ENCODE measurements at places on chromosomes 11 and 22.
A peak's percentile ranks its signal among the peaks of the same experiment; 100 is the strongest.

DNA sequence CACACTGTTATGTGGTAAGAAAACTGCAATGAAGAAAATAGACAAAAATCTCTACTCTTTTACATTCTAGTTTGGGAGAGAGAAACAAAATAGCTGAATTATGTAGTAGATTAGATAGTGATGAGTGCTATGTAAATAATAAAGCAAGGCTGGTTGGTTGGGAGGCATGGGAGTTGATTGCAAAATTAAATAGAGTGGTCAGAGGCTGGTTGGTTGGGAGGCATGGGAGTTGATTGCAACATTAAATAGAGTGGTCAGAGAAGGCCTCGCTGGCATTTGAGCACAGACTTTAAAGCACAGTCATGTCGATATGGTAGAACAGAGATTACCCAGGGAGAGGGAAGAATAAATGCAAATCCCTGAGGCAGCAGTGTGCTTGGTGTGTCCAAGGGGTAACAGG is 22.4 kb downstream of the SIK2 start:
- no peak for DNase-seq

GRCh38 chr22:40951795-40952605 is 822 bp downstream of the RBX1 start:
- DNase-seq = peak; percentile 13

- DNase-seq = peak; percentile 48
Measured at GRCh38 chr11:15849257-15849656, 507.1 kb downstream of the SOX6 start.

DNA sequence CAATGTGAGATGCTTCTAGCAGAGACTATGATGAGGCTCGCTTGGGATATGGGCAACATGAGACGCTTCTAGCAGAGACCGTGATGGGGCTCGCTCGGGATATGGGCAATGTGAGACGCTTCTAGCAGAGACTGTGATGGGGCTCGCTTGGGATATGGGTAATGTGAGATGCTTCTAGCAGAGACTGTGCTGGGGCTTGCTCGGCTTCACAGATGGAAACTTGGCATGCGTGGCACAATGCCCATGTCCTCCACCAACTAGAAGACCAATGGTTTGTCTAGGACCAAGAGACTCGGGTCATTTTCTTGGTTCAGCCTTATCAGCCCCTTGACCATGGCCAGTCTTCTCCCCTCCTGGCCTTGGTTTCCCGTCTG is 7.1 kb downstream of the MYEOV start:
- DNase-seq = no peak

DNA sequence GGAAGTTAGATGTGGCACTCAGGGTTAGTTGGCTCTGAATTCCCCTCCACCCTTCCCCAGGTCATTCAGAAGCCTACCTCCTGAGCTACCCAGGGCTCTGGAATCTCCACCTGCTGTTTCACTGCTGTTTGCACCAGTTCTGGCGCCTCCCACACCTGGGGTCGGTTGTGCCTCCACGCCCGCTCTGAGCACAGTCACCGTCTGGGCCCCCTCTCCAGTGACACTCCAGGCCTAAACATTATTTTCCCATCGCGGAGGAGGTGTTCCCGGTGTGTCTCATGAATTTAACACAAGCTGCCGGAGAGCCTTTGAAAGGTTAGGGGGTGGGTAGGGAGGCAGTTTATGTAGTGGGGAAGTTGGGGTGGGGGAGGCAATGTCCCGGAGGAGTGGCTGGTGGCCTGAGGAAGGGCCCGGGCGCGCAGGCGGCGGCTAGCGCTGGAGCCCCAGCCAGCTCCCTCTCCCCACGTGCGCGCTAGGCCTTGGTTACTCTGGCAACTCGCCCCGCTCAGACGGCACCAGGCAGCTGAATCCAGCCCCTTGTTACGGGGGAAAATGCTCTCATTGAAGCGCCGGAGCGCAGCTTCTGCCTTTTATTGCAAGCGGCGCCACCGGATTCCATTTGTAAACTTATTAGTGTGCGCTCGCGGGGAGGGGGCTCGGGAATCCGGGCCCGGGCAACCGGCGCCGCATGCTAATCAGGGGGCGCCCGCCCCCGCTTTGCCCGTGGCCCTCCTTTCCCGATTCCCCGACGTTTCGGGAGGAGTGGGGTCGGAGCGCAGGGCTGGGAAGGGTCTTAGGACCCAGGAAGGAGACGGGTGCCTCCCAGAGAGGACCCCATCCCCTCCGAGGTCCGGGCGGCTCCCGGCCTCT is 52.4 kb downstream of the GRIK4 start:
- DNase-seq = no peak

DNA sequence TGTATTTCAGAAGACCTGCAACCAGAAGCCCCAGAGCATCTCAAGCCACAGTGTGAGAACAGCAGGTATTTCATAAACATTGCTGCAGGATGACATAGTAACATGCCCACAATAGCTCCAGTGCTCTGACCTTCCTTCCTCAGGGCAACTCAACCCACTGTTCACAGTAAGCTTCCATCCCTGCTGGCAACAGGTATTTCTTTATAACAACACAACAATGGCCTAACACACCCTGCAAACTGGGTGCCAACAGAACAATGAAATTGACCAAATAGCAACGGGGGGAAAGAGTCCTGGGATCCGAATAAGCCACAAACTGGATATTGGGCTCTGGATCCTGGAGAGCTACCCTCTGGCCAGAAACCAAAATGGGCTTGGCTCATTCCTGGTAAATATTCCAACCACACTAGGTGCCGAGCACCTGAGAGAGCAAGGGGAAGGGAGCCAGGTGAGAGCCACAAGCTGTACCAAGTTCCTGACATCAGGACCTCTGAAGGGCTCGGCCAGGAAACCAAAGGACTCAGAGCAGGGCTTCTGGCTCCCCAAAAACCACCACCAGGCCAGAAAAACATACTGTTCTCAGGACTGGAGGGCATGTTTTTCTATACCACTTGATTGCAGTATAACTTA is 99.5 kb downstream of the MICAL3 start:
- no peak for DNase-seq

- DNase-seq = no peak
Measured at GRCh38 chr11:32225571-32226285, 134.9 kb downstream of the RCN1 start.

DNA sequence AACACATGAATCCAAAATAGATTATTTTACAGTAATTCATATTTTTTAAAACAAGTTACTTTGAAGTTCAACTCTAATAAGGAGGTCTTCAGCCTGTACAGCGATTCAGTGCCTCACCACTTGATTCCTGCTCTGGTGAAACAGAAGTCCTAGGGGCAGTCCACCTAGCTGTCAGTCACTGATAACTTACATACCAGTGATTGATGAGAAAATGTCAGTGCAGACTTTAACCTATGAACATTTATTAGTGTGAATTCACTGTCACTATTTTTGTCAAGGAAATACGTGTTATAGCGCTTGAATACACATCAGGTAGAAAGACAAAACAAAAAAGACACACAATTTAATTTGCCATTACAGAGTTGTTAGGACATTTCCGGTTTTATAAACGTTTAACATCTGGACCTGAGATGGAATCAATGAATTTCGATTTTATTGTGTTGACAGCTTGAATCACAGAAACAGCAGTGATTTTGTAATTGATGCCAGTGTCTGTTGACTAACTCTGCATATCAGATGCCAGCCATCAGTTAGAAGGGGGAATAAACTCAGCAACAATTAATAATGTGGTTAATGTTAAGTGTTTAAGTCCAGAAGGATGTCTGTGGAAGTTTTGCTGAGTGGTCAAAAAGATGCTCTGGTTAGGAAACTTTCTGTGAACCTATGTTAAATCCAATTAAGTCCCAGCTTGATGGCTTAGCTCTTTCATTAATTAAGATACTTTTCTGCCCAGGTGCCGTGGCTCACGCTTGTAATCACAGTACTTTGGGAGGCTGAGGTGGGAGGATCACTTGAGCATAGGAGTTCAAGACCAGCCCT is 34.5 kb downstream of the ELF5 start:
- no peak for DNase-seq

- peak; percentile 28 for DNase-seq
Measured at GRCh38 chr11:19160847-19161246, 40.9 kb downstream of the CSRP3 start.

DNA sequence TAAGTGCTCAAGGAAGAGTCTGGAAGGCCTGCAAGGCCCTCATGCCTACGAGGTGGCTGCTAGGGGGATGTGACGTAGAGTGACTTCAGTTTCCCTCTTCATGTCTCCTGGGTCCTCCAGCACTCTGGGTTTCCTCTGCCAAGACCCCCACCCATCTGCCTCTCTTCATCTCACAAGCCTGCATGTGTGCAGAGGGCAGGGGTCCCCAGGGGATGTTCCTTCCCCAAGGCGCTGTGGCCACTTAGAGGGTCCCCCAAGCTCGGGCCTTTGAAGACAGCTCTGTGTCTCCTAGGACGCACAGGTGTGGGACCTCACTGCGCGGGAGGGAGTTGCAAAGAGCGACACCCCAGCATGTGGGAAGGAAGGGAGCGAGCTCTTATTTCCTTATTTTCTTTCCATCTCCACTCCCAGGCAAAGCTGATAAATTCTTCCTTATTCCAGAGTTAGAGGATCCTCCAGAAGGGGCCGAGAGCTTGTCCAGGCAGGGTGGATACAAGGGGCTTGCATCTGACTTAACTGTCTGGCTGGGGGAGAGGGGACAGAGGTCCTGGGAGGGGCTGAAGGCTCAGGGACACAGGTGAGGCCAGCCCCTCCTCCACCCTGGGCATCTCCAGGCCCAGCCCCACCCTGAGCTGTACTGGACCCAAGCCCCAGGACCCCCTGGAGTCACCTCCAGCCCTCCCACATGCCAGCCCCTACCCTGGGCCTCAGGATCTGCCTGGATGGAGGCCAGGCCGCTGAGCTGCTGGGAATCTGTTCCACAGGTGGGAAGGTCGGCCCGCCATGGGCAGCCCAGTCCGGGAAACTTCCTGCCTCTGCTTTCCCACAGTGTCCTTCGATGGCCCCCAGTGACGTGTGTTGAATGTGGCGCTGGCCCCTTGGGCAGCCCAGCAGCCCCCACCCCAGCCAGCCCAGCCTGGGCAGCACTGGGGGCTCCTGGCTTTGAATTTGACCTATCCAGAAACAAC is 59.7 kb upstream of the KCNQ1OT1 start:
- no peak for DNase-seq

DNA sequence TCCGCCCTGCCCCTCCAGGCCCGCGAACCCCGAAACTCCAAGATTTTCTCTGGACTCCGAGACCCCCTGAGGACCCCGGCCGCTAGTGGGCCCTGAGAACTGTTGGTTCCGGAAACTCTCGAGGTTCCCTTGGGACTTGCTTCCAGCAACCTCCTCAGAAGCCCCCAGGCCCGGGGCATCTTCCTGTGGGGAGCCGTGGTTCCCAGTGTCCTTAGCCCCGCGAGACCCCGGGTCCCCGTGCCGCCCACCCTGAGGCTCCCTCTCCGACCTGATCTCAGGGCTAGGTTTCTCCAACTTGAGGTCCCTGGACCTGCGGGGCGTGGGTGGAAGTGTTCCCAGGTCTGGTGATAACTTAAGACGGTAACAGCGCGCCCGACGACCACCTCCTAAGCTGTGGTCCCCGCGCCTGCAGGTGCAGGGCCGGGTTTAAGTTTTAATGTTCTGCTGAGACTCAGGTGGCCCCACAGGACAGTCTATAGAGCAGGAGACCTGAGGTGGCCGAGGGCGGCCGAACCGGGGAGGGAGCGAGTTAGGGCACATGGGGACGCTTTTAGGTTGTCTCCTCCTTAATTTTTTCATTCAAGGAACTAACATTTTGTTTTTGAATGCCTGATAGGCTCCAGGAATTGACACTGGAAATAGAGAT is 720 bp downstream of the FAM118A start:
- DNase-seq = no peak

DNA sequence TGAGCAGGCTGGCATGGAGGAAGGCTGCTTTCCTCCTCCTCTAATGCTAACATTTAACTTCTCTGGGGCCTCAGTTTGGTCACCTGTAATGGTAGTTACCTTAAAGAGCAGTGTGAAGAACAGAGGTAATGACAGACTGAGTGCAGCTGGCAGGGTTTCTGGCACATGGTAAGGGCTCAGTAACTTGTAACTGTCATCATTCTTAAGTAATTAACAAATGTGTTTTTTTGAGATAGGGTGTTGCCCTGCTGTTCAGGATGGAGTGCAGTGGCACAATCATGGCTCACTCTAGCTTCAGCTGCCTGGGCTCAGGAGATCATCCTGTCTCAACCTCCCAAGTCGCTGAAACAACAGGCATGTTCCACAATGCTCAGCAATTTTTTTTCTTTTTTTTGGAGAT is 242.0 kb upstream of the SYN3 start:
- no peak for DNase-seq

DNA sequence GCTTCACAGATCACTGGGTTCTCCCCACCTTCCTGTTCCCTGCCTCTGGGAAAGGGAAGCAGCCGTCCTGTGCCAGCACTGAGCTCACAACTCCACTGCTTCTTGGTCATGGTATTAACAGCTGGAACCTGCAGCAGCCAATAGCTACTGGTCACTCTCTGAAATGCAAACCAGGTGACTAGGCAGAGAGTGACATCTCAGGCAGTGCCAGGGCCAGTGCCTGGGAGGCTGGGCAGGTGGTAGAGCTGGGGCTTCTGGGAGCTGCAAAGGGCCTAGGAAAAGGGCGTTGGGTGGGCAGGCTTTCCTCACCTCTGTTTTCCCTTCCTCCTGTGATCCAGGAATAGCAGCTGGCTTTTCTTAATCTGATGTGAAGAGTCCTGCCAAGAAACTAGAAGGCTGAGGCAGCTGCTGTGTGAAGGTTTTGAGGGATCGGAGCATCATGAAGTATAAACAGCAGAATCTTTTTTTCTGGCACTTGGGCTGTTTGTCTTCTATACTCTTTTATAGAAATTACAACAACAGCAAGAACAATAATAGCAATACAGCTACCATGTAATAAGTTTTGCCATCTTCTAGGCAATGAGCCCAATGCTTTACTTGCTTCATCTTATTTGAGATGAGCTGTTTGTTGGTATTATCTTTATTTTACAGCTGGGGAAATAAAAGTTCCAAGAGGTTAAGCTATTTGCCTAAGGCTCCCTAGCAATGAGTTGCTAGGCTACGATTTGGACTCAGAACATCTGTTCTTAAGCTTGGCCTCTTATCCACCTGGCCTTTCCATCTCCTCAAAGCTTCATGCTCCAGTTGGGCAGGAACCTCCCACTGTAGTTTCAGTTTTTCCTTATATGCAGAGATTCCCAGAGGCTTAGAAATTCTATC is 22.0 kb upstream of the CD44 start:
- no peak for DNase-seq

DNA sequence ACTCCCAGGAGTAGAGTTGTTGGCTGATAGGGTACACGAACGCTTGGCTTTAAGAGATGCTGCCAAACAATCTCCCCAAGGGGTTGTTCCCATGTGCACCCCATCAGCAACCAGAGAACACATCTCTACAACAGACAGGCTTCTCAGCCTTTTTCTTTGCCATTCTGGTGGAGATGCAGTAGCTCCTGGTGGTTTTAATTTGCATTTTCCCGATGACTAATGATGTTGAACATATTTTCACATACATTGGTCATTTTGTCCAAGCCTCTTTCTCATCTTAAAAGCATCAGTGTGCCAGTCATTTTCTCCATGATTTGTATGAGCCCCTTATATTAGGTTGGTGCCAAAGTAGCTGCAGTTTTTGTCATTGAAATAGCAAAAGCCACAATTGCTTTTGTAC is 21.8 kb downstream of the DHCR7 start:
- no peak for DNase-seq

DNA sequence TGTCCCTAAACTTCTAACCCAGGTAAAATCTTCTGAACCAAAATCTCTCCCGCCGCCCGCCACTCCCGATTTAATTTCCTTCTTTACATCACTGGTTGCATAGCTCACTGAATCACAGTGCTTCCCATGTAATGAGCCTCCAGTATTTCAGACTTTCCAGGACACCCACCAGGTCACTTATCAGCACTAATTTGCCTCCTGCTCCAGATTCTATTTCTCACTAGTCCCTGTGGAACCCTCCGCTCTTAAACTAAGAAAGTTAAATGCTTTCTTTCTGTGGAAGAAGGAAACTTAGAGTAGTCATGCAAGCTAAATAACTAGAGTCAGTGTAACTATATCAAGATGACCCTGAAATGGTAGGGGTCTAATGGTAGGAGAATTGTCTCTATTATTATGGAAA is 106.6 kb upstream of the OPCML start:
- no peak for DNase-seq
